Globus pallidus (tissue), 1 donor: ENCODE measurements at places on chromosomes 6 and 20.

DNA sequence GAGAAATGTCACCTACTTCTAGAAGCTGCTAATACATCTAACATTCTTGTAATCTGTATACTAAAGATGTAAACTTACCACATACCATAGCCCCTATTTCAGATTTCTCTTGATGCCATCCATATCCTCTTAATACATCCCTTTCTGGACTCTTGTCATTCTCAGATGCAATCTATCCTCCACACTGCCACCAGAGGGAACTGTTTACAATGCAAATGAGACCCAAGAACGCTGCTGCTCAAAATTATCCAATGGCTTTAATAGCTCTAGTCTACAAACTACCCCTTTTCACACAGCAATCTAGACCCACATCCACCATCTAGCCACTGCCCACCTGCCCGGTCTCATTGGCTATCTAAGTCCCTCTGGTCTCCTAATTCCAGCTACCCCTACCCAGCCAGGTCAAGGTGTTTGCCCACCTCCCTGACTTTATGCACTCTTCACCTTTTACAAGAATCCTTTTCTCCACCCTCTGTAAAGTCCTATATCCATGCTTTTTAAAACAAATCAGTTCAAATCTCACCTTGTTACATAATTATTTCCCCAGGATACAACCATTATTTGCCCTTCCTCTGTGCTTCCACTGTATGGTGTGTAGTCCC lies 14.8 kb downstream of the FAXC start:
- peak; percentile 42 for DNase-seq

DNA sequence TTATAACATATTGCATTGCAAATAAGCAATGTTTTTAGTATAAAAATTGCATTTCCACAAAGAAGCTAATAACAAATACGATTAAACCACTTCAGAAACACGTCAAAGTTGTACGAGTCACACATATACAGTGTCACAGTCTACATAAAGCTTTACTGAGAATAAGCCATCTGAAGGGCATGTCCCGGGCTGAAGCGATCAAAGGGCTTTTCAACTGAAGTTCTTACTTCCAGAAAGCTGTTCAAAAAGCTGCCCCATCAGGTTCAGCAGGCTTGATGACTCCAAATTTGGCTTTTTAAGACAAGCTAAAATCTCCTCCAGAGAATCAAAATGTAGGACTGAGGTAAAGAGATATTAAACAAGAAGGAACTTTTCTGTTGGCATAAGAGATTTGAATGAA lies 37.5 kb upstream of the HAO1 start:
- no peak for DNase-seq

DNA sequence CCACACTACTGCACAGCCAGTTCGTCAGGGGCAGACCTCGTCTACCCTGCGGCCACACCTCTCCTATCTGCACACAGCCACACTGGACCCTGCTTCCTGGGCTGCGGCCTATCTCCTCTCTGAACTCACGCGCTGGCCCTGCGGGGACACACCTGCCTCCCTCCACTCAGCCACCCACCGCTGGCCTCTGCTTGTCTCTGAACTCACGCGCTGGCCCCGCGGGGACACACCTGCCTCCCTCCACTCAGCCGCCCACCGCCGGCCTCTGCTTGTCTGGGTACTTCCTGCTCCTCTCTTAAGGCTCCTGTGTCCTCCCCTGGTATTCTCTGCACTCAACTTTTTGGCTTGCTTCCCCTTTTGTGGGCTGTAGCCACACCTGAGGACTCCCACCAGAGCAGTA lies 52.3 kb downstream of the HUS1B start:
- DNase-seq, result no peak

GRCh38 chr6:165807249-165807960 lies 144.4 kb upstream of the PDE10A start:
- no peak for DNase-seq

DNA sequence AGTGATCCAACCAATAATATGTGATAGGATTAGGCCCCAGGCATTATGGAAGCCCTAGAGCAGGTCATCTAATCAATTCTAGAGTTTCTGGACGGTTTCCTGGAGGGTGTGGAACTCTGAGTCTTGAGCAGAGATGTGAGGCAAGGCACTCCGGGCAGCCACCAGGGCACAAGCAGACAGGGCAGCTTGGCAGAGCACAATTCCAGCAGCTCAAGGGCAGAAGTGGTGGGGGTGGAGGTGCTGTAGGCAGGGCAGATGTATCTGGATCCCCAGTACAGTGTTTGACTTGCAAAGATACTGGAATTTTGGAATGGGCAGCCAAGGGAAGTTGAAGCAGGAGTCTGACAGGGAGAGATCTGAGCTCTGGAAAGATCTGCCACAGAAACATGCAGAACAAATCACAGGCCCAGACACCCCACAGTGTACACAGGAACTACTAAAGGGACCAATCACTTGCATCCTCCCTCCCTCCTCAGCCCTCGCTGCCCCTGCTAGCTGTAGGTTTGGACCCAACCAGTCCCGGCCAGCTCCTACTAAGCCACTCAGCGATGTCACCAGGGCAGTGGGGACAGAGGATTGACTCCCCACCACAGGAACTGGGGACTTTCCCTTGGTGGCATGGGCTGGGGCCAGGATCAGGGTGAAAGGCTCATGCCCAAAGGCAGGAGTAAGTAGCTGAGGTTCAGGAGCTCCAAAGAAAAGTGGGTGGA lies 47.0 kb downstream of the TFEB start:
- DNase-seq, result peak; percentile 30

DNA sequence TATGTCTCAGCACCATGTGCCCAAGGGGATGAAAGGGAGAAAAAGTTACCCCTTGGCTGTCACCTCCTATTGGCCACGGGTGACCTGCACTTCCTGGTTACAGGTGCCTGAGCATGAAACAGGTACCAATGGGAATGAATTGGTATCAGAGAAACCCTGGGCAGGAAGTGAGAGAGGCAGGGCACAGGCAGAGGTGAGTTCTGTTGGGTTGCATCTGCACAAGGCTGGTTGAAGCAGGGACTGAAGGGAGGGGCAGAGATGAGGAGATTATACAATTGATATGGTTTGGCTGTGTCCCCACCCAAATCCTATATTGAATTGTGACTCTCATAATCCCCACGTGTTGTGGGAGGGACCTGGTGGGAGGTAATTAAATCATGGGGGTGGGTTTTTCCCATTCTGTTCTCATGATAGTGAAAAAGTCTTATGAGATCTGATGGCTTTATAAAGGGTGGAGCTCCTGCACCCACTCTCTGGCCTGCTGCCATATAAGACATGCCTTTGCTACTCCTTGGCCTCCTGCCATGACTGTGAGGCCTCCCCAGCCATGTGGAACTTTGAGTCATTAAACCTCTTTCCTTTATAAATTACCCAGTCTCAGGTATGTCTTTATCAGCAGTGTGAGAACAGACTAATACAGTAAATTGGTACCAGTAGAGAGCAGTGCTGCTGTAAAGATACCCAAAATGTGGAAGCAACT lies 291.8 kb downstream of the LRFN2 start:
- DNase-seq, result no peak
